ENCODE measurements at places on chromosomes 3 and 15.

GRCh38 chr15:47961401-47962090, 159.2 kb upstream of the SLC24A5 start:
- no peak for DNase-seq

DNA sequence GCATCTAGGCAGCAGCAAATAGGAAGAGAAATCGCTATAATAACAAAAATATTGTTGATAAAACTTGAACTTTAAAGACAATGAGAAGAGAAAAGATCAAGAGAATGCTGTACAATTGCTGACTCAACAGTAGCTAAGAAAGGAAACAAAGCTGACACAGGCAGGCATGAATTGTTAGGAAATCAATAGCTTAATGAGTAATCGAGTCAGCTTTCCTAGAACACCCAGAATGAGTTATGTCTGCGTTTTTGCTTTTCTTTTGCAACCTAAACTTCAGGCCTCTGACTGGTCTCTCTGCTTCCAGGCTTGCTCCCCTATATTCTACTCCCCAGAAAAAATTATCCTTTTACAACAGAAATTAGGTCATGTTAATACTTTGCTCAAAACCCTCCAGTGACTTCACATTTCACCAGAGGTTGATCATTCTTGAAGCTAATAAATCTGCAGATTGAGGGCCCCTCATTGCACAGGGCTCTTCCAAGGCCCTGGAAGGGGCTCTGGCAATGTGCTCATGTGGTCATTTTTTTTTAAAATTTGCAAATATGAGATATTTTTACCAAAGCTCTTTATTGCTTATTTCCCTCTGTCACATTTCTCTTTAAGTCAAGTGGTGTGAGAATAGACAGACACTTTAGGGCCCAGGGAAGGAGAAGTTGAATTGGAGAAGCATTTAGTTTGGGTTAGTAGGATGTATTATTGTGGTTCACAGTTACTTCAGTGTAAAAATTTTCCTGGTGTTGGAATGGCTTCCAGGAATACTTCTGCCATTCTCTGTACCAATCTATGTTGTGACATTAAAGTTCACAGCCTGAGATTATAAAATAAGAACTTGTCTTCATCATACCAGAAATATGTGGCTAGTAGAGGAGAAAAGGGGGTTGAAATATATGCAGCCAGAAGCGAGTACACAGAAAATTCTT, 116.3 kb downstream of the TMCO5A start:
- DNase-seq, result no peak

GRCh38 chr3:101807888-101808287, 28.9 kb downstream of the NXPE3 start:
- DNase-seq, result no peak

- no peak for DNase-seq
Observed at GRCh38 chr3:10365791-10366190, 44.9 kb upstream of the SEC13 start.

- no peak for DNase-seq
Observed at GRCh38 chr3:45906681-45907407, 20.5 kb downstream of the CCR9 start.

- DNase-seq, result peak; percentile 46
Observed at GRCh38 chr15:41904541-41905005, 10.7 kb upstream of the SPTBN5 start.

DNA sequence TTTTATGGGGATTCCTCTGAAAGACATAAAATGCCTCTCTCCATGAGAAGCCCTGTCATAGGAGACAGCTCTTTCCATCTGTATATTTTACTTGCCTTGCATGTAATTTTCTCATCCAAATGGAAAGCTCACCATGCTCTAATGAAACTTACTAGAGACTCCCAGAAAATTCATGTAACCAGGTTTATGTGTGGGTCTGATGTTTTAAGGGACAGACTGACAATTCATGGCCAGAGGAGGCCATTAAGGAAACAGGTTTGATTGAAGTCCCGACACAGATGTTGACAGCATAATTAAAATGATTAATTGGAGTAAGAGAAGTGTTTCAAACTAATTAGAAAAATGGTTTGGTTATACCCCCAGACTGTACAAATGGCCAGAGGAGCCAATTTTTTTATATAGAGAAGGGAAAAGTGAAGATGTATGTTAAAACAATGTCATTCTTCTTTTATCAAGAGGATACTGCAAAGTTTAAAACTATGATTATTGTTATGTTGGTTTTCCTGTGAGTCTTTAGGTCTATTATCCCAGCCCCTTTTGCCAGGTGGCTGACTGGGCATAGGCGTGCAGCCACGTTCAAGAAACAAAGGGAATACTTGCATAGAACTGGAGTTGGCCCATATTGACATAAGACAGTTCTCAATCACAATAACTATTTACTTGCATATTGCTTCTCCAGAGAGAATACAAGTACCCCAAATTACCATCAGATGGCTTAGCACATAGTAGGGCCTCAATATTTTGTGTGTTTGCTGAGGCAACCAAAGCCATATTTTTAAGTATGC, 64.8 kb downstream of the RBMS3 start:
- DNase-seq, result no peak

GRCh38 chr3:182909318-182910040, 70.9 kb downstream of the DCUN1D1 start:
- DNase-seq, result no peak

- DNase-seq, result no peak
Observed at GRCh38 chr15:56871867-56872266, 46.6 kb upstream of the TCF12 start.

DNA sequence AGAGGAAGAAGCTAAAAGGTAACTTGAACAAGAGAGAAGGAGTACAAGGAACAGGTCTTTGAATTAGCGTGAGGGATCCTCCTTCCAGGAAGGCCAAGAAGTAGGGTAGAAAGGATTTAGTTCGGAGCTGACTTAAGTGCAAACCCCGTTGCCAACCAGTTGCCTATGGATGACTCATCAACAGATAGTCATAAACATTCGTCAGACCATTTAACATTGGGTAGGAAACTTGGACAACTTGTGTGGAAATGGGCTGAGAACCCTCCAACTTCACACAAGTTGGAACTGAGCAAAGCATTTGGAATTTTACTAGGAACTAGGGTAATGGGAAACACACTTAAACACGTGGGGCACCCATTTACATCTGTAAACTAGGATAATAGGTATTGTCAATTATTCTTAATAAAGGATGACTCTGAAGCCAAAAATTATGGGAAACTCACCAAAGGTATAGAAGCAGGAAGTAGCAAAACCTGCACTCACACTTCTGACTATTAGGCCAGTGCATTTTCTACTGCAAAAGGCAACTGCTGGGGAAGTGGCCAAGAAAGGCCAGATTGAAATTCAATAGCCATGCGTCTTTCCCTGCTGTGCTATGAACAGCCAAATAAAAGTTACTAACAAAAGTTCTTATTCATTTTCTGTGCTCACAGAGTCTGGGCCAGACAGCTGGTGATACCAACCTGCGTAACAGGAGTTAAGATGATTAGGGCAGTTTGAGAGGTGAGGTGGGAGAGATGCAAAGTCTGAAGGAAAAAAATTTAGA, 174.5 kb upstream of the TMC3 start:
- DNase-seq, result no peak

DNA sequence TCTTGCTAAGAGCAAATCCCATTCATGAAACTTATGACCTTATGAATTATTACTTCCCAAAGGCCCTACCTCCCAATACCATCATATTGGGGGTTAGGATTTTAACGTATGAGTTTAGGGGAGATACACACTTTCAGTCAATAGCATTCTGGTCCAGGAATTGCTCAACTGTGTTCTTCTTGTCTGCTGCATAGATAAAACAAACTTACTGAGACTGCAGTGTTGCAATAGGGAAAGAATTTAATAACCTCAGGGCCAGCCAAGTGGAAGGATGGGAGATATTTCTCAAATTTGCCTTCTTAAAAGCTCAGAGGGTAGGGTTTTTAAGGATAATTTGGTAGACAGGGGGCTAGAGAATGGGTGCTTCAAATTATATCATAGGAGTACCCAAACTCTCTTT, 625.8 kb downstream of the OTOL1 start:
- DNase-seq, result no peak

- no peak for DNase-seq
Observed at GRCh38 chr3:49004352-49005302, 2.6 kb upstream of the WDR6 start.

DNA sequence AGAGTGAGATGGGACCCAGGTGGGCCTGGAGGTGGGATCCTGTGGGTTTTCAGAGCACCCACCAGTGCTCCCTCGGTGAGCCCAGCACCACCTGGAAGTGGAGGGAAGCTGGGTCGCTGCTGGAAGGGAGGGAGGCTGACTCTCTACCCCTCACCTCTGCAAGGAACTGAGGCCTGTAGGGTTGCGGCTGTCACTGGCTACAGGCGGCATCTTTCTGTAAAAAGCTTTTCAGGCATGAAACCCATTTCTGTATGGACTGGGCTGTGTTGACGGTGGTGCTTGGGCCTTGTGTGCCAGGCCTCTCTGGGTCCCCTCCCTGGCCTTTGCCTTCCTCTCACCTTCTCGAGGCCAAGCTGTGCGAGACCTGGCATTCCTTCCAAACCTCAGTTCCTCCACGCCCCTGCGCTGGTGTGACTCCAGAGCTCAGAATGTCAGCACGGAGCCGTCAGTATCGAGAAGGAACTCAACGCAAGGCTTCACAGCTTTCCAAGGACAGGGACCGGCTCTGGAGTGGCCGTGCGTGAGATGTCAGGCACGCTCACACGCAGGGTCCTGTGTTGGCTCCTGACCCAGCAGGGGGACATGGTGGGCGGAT, 16.6 kb downstream of the ABTB1 start:
- DNase-seq, result no peak

- no peak for DNase-seq
Observed at GRCh38 chr3:52297242-52298148, 9.9 kb downstream of the GLYCTK start.

DNA sequence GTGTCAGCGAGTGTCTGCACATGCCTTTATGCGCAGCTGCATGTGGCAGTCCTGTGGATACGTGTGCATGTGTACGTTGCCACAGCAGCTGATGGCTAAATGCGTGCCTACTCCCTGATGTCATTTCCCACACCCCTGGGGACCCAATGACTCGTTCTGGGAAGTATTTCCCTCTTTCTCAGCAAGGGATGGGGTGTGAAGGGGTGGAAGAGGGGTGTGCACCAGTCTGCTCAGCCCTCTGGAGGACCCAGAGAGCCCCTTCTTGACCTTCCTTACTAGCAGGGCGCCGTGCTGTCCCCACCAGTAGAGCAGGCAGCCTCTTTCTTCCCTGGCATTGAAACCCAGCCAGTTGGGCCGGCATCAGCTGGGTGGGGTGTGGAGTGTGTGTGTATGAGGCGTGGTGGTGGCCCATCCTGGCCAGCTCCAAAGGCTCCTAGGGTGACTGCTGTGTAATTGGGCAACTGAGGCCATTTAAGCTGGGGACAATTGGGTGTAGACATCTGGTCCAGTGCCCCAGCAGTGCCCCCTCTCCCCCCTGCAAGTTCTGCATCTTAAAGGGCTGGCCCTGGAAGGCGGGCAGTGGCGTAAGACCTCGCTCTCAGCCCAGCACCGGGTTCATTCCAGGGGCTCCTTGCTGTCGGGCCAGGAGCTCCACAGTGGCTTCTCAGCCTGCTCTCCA, 19.2 kb downstream of the SNX33 start:
- DNase-seq, result peak; percentile 52

GRCh38 chr15:61030451-61030850, 198.7 kb downstream of the RORA start:
- DNase-seq, result no peak

GRCh38 chr3:101848754-101849713, at the start of gene NFKBIZ:
NFKBIZ (plus strand) TSS chr3:101849514; CDS start chr3:101849629, 115 bp downstream.
- no peak for DNase-seq

GRCh38 chr15:81327516-81327915, 3.6 kb upstream of the STARD5 start:
- no peak for DNase-seq
